ENCODE measurements at places on chromosomes 3 and 15.

DNA sequence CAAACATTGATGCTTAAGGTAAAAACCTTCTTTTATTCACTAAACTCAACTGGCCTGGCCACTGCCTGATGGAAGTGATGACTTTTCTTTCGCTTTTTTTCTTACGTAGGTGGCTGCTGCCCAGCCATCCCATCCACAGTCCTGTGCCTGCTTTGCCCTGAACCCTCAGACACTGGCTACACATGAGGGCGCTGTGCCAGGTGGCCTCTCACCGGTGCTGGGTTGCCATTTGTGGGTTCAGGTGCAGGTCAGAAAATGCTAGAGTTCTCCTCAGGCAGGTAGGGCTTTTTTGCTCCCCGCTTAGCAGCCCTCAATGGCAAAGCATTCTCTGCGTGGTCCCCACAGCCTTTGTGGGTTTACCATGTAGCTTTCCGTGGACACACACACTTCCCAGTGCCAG is 88.3 kb upstream of the PRR23E start:
- no peak for DNase-seq

GRCh38 chr3:128459461-128459820 is 7.2 kb downstream of the DNAJB8 start:
- no peak for DNase-seq

DNA sequence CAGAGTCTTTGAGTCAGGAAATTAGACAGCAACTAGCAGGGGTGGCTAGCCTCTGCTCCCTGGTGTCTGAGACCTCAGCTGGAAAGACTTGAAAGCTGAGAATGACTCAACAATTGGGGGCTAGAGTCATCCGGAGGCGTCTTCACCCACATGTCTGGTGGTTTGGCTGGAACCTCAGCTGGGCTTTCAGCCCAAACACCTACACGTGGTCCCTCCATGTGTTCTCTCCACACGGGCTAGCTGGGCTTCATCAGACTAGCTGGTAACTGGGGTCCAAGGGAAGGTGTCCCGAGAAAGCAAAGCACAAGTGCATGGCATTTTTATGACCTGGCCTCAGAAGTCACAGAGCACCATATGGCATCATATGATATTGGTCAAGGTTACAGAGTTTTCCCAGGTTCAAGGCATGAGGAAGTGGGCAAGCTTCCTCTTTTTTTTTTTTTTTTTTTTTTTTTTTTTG is 19.9 kb upstream of the ABHD2 start:
- no peak for DNase-seq

- DNase-seq, result peak; percentile 80
These were observed 3.9 kb upstream of the CCDC9B start for GRCh38 chr15:40344631-40345120.

DNA sequence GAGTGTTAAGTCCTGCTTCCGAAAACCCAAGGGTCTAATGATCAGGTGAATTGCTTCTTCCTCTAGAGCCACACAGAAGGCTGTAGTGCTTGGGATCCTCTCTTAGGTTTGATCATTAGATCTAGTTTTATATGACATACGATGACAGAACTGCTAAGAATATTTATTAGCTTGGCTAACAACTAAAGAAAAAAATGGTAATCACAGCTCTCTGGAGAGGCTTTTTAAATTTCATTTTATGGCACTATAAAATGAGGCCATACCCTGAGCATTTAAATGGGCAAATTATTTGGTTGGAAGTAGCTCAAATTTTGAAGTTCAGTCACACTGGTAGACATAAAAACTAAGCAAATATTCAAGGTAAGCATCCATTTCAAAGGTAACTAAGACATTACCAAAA is 482.5 kb upstream of the WNT5A start:
- DNase-seq, result no peak

DNA sequence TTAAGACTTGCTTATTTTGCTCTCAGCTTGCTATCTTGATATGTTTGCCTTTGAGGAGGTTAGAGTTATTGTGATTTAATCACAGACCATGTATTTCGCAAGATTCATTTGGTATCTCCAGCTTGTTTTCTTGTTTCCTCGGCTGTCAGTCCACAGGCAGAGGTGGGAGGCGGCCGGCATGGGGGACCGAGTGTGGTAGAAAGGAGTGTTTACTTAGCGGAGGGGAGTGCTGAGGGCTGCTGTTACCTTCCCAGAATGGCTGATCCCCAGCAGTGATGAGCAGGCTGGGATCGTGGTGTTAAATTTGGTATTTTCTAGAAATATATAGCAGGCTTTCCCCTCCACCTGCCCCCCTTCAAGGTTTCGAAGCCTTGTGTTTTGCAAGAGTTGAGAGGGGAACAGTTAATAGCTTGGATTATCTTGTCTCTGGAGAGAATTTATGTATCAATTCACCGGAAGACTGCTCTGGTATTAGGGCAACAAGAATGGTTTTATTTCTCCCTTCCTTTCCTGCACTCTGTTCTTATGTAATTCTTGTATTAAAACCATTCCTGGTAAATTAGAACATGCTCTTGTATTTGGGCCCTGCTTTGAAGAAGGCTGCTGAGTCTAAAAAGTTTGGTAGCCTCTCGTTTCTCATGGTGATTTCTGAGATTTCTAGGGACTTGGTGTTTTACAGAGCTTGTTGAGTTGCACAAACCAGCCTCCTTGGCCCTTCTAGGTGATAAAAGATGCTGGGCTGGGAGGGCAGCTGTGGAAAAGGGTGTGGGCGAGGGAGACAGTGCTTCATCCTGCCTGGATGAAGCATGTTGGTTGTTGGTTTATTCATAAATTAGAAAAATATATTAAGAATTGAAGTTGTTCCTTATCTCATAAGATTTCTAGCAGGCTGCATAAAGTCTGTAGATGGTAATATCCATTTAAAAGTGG is 151.4 kb downstream of the IGF1R start:
- no peak for DNase-seq

- DNase-seq, result no peak
These were observed 169.1 kb upstream of the ARHGEF26 start for GRCh38 chr3:153952091-153952490.

- no peak for DNase-seq
These were observed 91.7 kb upstream of the FGF12 start for GRCh38 chr3:192819001-192819569.

DNA sequence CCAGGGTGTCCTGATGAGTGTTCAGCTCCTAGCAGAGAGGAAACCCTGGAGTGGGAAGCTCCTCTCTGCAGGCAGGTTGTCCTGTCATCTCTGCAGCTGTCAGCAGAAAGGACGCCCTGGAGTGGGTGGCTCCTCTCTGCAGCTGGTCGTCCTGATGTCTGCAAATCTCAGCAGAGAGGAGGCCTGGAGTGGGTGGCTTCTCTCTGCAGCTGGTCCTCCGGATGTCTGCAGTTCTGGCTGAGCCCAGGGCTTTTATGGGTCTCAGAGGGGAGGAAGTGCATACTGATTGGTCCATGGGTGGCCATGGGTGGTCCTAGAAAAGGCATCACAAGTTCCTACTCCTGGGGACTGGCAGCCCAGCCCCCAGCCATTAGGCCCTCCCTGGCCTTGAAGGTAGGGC is 102.6 kb upstream of the BNIP2 start:
- no peak for DNase-seq

DNA sequence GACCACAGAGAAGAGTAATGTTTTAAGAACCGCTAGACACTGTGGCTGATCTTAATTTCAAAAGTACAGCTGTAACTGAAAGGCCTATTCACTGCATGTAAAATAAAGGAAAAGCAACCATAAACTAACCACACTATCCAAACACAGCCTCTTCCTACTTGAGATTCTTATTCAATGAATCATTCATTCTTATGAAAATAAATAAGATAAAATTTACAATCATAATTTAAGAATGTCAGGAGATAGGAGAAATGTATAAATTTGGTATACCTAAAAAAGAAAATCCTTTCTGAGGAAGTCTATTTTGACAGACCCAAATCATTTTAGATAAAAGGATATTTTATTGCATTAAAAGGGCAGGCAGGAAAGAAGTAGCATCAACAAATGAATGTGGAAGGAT is 533.5 kb upstream of the ZNF385D start:
- DNase-seq, result no peak

- DNase-seq, result peak; percentile 56
These were observed 5.0 kb upstream of the NDUFAF1 start for GRCh38 chr15:41407341-41407740.

GRCh38 chr15:77096541-77096940 is 25.6 kb upstream of the TSPAN3 start:
- no peak for DNase-seq

DNA sequence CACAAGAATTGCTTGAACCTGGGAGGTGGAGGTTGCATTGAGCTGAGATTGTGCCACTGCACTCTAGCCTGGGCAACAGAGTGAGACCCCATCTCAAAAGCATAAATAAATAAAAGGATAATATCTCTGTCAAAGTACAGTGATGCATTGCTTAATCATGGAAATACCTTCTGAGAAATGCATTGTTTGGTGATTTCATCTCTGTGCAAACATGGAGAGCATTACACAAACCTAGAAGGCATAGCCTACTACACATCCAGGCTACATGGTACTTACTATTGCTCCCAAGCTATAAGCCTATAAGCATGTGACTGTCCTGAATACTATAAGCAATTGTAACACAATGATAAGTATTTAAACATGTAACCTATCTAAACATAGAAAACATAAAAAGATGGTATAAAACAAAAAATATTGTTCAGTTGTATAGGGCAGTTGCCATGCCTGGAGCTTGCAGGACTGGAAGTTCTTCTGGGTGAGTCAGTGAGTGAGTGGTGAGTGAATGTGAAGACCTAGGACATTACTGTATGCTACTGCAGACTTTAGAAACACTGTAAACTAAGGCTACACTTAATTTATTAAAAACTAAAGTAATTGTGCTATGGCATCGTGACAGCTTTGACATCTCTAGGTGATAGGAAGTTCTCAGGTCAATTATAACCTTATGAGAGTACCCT is 93.6 kb upstream of the SNRPN start:
- DNase-seq, result no peak

GRCh38 chr3:173173652-173174051 is 32.6 kb upstream of the SPATA16 start:
- DNase-seq, result no peak

- peak; percentile 38 for DNase-seq
These were observed 15.9 kb downstream of the RPLP1 start for GRCh38 chr15:69468241-69469121.

GRCh38 chr3:31354373-31354772 is 178.4 kb upstream of the STT3B start:
- no peak for DNase-seq

GRCh38 chr3:23872330-23872729 is 44.5 kb downstream of the NKIRAS1 start:
- DNase-seq, result no peak

DNA sequence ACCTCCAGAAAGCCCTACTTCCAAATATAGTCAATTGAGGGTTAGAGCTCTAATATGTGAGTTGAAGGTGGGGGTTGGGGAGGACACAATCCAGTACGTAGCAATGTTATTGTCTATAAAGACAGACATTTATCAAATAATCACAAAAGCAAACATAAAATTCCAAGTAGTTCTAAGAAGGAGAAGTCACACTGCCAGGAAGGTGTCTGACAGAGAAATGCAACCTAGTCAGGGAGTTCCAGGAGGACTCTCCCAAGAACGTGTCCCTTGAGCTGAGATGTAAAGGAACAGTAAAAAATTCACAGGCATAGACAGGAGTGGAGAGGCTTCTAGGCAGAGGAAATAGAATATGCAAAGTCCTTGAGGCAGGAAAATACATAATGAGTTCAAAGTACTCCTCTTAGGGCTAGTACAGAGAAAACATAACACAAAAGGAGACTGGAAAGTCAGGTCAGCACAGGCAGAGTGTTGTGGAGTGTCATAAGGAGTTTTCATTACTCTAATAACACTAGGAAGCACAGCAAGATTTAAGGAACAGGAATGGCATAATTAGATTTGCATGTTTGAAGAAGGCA is 277.6 kb upstream of the STT3B start:
- no peak for DNase-seq

DNA sequence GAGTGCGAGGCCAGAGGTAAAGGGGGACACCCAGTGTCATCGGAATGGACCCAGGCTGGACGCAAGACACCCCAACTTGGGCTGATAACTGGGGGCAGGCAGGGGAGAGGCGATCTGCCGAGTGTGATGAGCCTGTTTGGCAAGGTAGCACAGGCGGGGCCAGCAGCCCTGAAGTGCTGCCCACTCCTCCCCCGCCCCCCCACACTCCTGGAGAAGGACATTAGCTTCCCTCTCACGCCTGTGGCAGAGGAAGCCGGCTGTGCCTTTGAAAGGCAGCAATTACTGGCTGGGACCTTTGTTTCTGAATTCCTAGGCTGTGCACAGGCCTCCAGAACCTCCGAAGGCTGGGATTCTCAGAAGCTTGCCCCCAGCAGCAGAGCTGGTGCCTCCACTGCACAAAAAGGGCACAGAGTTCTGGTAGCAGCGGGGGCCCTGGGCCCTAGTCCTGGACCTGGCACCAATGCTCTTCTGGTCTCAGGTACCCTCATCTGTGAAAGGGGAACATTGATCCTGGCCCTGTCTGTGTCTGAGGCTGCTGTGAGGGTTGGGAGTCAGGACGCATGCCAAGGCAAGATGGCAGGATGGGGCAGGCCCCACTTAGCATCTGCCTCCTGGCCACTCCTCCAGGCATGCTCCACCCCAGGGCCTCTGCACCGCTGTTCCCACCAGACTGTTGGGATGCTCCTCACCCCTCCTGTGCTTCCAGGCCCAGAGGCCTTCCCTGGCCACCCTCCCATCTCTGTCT is 28.6 kb downstream of the IQSEC1 start:
- DNase-seq, result peak; percentile 66

DNA sequence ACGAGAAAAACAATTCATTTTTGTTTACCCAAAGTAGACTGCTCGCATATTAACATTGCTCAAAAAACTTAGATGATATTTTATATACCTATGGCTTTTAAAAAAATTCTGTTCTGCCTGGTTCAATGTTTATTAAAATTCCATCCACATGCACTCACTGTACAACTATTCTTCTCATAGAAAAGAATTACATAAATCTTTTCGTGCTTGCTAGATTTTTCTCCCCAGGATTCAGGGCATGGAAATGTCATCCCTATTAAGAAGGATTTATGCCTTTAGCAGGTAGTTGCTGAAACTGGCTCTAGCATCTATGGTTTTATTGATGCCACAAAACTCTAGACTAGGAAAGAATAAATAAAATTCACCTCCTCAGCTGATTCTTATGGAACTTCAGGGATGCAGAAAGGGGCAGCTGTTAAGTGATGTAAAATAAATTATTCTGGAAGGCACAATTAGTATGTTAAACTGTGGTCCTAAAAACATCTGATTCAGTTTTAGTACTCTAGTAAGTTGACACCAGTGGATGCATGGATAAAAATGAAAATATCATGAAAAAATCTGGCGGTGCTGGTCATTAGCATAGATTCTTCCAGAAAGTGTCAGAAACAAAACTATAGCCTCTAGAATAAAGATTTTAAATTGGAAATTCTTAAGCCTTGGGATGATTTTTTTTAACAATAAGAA is 41.6 kb downstream of the AAGAB start:
- DNase-seq, result no peak

All from head of caudate nucleus (tissue), 42 donors.